ENCODE measurements at places on chromosomes 13 and 19.

- DNase-seq: no peak
Measured at GRCh38 chr13:51518827-51519226, 65.4 kb upstream of the WDFY2 start.

GRCh38 chr19:45828523-45828922, 13.4 kb upstream of the RSPH6A start:
- DNase-seq: no peak

- no peak for DNase-seq
Measured at GRCh38 chr19:32313569-32314265, 31.7 kb upstream of the ZNF507 start.

DNA sequence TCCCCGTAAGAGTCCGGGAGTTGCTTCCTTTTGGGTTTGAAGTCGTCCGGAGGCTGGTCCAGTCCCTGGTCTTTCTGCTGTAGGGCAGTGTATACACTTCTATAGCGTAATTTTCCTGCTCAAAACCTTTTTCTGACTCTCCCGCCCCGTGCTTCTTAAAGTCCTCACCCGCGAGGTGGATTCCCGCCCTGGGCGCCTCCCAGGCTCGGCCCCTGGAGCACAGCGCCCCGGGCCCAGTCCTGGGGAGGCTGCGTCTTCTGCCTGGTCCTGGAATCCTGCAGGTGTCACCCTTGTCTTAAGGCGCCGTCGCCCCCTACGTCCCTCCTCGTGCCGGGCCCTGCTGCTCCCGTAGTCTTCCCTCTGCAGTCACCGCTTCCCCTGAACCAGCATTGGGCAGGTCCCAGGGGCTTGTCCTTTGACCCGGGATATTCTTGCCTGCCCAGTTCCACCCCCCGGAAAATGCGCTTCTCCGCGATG, 34.4 kb upstream of the ZNF808 start:
- no peak for DNase-seq

DNA sequence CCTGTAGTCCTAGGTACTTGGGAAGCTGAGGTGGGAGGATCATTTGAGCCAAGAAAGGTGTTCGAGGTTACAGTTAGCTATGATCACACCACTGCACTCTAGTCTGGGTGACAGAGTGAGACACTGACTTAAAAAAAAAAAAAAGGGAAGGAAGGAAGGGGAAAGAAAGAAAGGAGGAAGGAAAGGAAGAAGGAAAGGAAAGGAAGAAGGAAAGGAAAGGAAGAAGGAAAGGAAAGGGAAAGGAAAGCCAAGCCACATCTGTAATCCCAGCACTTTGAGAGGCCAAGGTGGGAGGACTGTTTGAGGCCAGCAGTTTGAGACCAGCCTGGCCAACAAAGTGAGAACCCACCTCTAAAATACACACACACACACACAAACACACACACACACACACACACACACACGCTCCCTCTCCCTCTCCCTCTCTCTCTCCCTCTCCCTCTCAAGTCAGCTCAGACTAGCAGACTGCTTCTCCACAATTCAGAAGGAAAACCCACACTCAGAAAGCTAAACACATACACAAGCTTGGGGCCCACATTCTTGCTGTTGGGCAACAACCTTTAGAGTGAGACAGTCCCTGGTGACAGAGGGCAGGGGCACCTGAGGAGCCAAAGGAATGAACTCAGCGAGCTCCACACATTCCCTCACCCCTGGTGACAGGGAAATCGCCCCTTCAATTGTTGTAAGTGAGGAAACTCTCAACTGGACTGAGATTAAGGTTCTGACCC, 2.7 kb downstream of the ZNF709 start:
- DNase-seq: no peak

DNA sequence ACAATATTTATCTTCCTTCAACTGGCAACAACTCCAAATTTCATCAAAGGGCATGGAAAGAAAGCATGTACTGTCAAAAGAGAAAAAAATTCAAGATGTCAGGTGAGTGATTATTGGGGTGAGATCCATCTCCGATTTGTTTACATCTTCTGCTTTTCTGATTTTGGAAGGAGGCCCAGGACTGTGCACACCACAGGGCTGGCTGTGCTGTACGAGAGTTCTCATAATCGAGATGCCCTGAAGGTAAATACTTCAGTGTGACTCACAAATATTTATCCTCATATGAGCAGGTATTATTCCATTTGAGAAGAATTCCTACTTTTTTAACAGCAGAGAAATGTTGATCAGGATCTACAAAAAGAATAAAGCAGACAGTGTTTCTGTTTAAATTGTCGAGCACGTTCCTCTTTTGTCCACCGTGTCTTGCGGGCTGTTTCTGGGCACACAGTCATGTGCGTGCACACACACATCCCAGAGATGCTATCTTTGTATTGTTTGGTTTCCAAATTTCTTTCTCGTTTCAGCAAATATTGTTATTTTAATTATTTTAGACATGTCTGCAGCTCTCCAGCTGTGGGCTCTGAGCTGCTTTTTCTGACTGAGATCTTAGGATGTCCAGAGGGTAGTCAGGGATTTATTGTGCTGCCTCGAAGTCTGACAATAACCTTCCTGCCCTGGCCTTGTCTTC, 103.8 kb downstream of the KL start:
- DNase-seq: no peak

- no peak for DNase-seq
Measured at GRCh38 chr19:49463960-49464740, 9.9 kb upstream of the FLT3LG start.

DNA sequence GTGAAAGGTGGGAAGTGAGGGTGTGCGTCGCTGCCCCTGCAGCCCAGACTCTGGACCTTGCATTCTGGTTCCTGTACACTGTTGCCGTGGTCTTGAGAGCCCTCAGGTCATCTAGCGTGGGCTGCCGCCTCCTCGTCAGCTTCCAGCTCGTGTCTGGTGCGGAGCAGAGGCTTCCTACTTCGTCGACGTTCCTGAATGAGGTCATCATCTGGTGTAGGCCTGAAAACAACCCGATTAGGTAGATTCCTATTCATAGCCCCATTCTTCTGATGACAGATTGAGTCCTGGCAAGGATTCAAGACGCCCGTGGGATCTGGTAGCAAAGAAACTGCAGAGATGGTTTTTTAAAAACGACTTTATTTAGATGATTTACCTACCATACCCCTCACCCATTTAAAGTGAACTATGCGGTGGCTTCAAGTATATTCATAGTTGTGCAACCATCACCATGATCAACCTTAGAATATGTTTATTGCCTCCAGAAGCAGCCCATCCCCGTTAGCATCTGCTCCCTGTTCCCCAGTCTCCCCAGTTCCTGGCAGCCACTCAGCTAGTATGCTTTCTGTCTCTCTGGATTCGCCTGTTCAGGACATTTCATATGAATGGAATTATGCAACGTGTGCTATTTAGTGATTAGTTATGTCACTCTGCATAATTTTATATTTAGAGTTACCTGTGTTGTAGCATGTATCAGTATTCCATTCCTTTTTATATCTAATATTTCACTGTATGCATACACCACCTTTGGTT, 13.8 kb downstream of the NAXD start:
- DNase-seq: no peak

DNA sequence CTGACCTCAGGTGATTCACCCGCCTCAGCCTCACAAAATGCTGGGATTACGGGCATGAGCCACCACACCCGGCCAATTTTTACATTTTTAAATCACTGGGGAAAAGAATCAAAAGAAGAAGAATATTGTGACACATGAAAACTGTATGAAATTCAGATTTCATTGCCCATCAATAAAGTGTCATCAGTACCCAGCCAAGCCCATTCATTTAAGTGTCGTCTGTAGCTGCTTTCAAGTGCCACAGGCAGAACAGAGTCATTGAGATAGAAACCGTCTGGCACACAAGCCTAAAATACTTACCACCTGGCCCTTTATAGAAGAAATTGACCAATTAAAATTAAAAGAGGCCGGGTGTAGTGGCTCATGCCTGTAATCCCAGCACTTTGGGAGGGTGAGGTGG, 15.3 kb downstream of the COLGALT1 start:
- no peak for DNase-seq

GRCh38 chr19:18098891-18099622, 1.5 kb downstream of the MAST3 start:
- no peak for DNase-seq

Data from CD4-positive, alpha-beta memory T cell (primary cell).